Foreskin keratinocyte (primary cell): ENCODE measurements at places on chromosomes 4 and X. TPM values are rescaled to one million over a fixed set of nuclear protein-coding genes. Genes with fewer than 3 reads are reported as not detected.

ALAS2 gene
- total RNA-seq = not detected in 2 replicates

- no peak for DNase-seq
Observed at GRCh38 chrX:39514801-39515200, 583.0 kb downstream of the BCOR start.

- DNase-seq = peak; percentile 17
Observed at GRCh38 chrX:76253432-76253831, 80.6 kb downstream of the PBDC1 start.

DNA sequence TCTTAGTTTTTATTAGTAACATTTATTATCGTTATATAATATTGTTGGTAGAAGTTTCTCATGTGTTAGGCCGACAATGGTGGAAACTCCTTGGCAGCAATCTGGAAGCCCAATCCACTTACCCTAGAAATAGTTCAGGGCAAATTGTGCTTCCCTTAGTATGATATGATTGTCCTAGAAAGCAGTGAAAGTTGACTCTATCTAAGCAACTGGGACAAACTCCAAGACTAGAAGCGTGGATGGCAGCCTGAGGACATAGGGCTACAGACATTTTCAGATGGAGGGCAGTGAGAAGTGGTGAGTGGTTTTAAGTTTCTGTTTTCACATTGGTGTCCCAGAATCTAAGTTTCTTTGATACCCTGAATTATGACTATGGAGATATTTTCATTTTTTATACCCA is 63.3 kb upstream of the TRPC3 start:
- no peak for DNase-seq

MAGEA2 gene
- total RNA-seq = not detected in 2 replicates
